Body of pancreas (tissue), 4 donors: ENCODE measurements at places on chromosomes 16 and 17. TPM values are rescaled to one million over a fixed set of nuclear protein-coding genes. Genes with fewer than 3 reads are reported as not detected.

- H3K27ac ChIP-seq: peak overlapping the region; percentile 65
- H3K36me3 ChIP-seq: peaks cover 3% of the 10 kb centered on the region
Measured at GRCh38 chr16:87461466-87461991, 31.3 kb downstream of the ZCCHC14 start.

The DHX38 gene
- total RNA-seq: 40.5 TPM

DNA sequence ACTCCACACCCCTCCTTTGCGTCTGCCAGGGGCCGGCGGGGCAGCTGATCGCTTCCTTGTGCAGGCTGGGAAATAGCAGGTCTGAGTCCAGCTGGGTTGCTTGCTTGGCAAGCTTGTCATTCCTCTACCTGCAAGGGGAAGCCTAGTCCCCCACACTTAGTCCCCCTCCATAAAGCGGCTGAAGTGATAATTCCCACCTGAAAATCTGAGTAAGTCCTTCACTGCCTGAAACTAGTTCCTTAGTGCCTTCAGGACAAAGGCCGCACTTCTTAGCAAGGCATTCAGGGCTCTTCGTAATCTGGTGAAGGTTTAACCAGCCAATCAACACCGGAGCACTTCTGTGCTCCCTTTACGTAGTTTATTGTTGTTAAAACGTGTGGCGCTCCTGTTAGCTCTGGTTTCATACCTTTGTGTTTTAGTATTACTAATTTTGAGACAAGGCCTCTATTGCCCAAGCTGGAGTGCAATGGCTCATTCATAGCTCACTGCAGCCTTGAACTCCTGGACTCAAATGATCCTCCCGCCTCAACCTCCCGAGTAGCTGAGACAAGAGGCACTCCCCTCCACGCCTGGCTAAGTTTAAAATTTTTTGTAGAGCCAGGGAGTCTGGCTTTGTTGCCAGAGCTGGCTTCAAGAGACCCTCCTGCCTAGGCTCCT, 817 bp downstream of the PSKH1 start:
- peaks cover 26% of the 10 kb centered on the region for H3K4me1 ChIP-seq
- H3K27me3 ChIP-seq: no peaks in the 10 kb centered on the region
- H3K4me3 ChIP-seq: peak overlapping the region; percentile 67
- DNase-seq: peak; percentile 85
- peak overlapping the region; percentile 99 for H3K27ac ChIP-seq

DNA sequence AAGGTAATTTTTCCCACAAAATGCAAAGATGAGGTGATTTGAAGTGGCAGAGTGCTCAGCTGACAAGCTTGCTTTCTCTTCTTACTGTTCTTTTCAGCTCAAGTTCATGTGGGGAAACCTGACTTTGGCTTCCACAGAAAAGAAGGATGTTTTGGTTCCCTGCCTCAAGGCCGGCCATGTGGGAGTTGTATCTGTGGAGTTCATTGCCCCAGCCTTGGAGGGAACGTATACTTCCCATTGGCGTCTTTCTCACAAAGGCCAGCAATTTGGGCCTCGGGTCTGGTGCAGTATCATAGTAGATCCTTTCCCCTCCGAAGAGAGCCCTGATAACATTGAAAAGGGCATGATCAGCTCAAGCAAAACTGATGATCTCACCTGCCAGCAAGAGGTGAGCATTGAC, 18.4 kb upstream of the TMEM106A start:
- no peaks in the 10 kb centered on the region for H3K27me3 ChIP-seq
- no peak overlapping the region for H3K4me3 ChIP-seq
- DNase-seq: no peak
- no peak overlapping the region for H3K27ac ChIP-seq
- H3K36me3 ChIP-seq: peaks cover 57% of the 10 kb centered on the region
- H3K4me1 ChIP-seq: no peaks in the 10 kb centered on the region

DNA sequence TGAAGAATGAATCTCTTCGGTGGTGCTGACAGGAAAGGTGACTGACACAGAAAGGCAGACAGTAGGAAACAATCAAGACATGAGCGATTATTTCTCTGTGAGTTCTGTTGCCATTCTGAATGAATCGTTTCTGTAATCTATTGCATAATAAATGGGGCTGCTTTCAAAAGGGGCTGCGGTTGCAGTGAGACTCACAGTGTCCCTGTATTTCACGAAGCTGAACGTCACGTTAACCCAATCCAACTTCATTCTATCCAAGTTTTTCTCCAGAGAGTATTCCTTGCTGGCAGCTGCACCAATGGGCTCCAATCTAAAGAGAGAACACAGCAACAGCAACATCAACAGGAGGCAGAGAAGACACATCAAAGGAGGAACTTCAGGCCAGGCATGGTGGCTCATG, 75.4 kb downstream of the DNAH3 start:
- DNase-seq: no peak
- no peaks in the 10 kb centered on the region for H3K4me1 ChIP-seq
- H3K27me3 ChIP-seq: no peaks in the 10 kb centered on the region
- no peaks in the 10 kb centered on the region for H3K36me3 ChIP-seq

The TLCD2 gene
- 1.6 TPM for total RNA-seq

- H3K4me1 ChIP-seq: no peaks in the 10 kb centered on the region
- no peak overlapping the region for H3K4me3 ChIP-seq
- no peaks in the 10 kb centered on the region for H3K27me3 ChIP-seq
- H3K36me3 ChIP-seq: no peaks in the 10 kb centered on the region
Measured at GRCh38 chr16:78993346-78993745, 607.2 kb downstream of the MAF start.

The FBXW10 gene
- not detected for total RNA-seq

DNA sequence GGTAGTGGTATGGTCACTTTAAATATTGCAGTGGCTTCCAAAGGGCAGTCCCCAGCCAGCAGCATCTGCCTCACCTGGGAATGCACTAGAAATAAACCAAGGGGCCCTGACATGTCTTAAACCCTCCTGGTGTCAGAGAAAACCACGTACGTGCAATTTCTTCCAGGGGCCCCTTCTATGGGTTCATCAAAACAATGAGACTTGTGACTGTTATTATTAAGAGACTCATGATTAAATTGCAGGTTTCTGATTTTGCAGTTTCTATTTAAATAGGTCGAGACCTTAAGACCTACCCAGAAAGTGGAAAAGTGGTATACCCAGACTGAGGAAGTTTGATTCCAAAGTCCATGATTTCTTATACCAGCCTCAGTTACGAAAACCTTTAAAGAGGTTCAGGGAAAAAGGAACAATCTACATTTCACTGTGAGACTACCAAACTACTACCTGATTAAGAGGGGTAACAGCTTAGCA, 746 bp upstream of the POLG2 start:
- peaks cover 28% of the 10 kb centered on the region for H3K36me3 ChIP-seq
- no peak for DNase-seq
- no peaks in the 10 kb centered on the region for H3K27me3 ChIP-seq

- H3K4me1 ChIP-seq: no peaks in the 10 kb centered on the region
- no peaks in the 10 kb centered on the region for H3K36me3 ChIP-seq
Measured at GRCh38 chr16:54722210-54722676, 208.4 kb upstream of the IRX5 start.

The CMTM1 gene
- total RNA-seq: not detected

- no peaks in the 10 kb centered on the region for H3K36me3 ChIP-seq
- H3K27me3 ChIP-seq: no peaks in the 10 kb centered on the region
- peaks cover 32% of the 10 kb centered on the region for H3K4me1 ChIP-seq
- no peak overlapping the region for H3K4me3 ChIP-seq
- peak overlapping the region; percentile 49 for H3K27ac ChIP-seq
- DNase-seq: no peak
Measured at GRCh38 chr17:42456223-42457106, 2.2 kb upstream of the ATP6V0A1 start.

The CCL23 gene
- total RNA-seq: 2.6 TPM

- H3K36me3 ChIP-seq: peaks cover 26% of the 10 kb centered on the region
- DNase-seq: no peak
- no peaks in the 10 kb centered on the region for H3K4me1 ChIP-seq
- no peaks in the 10 kb centered on the region for H3K27me3 ChIP-seq
Measured at GRCh38 chr17:8467527-8467926, 31.8 kb downstream of the NDEL1 start.

- no peak overlapping the region for H3K4me3 ChIP-seq
- DNase-seq: no peak
- peaks cover 5% of the 10 kb centered on the region for H3K4me1 ChIP-seq
- H3K27ac ChIP-seq: no peak overlapping the region
- no peaks in the 10 kb centered on the region for H3K36me3 ChIP-seq
Measured at GRCh38 chr16:49756775-49757558, 98.9 kb downstream of the ZNF423 start.

DNA sequence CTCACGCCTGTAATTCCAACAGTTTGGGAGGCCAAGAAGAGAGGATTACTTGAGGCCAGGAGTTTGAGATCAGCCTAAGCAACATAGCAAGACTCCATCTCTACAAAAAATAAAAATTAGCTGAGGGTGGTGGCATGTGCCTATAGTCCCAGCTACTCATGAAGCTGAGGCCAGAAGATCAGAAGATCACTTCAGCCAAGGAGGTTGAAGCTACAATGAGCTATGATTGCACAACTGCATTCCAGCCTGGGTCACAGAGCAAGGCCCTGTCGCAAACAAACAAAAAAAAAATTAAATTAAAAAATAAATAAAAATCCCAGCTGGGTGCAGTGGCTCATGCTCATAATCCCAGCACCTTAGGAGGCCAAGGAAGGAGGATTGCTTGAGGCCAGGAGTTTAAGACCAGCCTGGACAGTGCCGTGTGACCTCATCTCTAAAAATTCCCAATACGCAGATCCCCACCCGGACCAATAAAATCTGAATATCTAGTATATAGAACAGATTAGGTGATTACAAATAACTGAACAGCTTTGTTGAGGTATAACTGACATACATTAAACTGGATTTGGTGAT, 18.2 kb upstream of the ATF7IP2 start:
- no peaks in the 10 kb centered on the region for H3K4me1 ChIP-seq
- no peak for DNase-seq
- H3K27ac ChIP-seq: no peak overlapping the region
- no peaks in the 10 kb centered on the region for H3K36me3 ChIP-seq
- H3K27me3 ChIP-seq: no peaks in the 10 kb centered on the region
- H3K4me3 ChIP-seq: no peak overlapping the region

- peaks cover 74% of the 10 kb centered on the region for H3K4me1 ChIP-seq
- no peaks in the 10 kb centered on the region for H3K27me3 ChIP-seq
- H3K27ac ChIP-seq: no peak overlapping the region
- H3K4me3 ChIP-seq: no peak overlapping the region
- peak; percentile 71 for DNase-seq
Measured at GRCh38 chr17:74210191-74211140, 2.9 kb upstream of the TTYH2 start.

The IGF2BP1 gene
- total RNA-seq: not detected

The BAIAP3 gene
- 7.0 TPM for total RNA-seq

GRCh38 chr16:29824589-29825144, 4.4 kb downstream of the MVP start:
- H3K36me3 ChIP-seq: no peaks in the 10 kb centered on the region
- DNase-seq: no peak
- H3K4me3 ChIP-seq: no peak overlapping the region
- peak overlapping the region; percentile 77 for H3K27ac ChIP-seq

The CD300LF gene
- not detected for total RNA-seq

DNA sequence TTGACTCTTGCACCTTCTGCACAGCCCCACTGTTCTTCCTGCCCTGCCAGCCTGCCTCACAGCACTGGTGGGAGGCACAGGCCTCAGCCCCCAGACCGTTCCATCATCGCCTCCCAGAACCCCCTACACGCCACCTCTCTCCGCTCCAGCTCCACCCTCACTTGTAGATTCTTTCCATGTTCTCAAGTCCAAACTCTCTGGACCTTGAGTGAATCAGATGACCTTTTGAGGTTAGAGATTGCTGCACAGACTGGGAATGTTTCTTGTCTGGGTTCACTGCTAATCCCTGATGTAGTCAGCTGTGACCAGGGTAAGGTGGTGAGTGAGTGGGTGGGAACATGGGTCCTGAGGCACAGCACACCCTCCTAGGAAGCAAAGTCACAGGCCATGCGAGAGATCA, 272.4 kb downstream of the IRF8 start:
- no peak for DNase-seq
- H3K4me1 ChIP-seq: no peaks in the 10 kb centered on the region
- no peaks in the 10 kb centered on the region for H3K36me3 ChIP-seq
- no peak overlapping the region for H3K4me3 ChIP-seq

- no peaks in the 10 kb centered on the region for H3K27me3 ChIP-seq
- H3K4me3 ChIP-seq: no peak overlapping the region
- no peak overlapping the region for H3K27ac ChIP-seq
- H3K36me3 ChIP-seq: no peaks in the 10 kb centered on the region
- H3K4me1 ChIP-seq: peaks cover 7% of the 10 kb centered on the region
Measured at GRCh38 chr17:71180801-71181385, 939.9 kb upstream of the SOX9 start.

- H3K4me3 ChIP-seq: peak overlapping the region; percentile 91
- peak; percentile 66 for DNase-seq
- H3K36me3 ChIP-seq: no peaks in the 10 kb centered on the region
- H3K27ac ChIP-seq: peak overlapping the region; percentile 94
- H3K27me3 ChIP-seq: no peaks in the 10 kb centered on the region
- peaks cover 55% of the 10 kb centered on the region for H3K4me1 ChIP-seq
Measured at GRCh38 chr17:28744104-28744971, 527 bp downstream of the TRAF4 start.

- no peaks in the 10 kb centered on the region for H3K27me3 ChIP-seq
- H3K27ac ChIP-seq: no peak overlapping the region
- DNase-seq: no peak
- no peak overlapping the region for H3K4me3 ChIP-seq
Measured at GRCh38 chr17:49890852-49891251, 43.0 kb upstream of the TAC4 start.

DNA sequence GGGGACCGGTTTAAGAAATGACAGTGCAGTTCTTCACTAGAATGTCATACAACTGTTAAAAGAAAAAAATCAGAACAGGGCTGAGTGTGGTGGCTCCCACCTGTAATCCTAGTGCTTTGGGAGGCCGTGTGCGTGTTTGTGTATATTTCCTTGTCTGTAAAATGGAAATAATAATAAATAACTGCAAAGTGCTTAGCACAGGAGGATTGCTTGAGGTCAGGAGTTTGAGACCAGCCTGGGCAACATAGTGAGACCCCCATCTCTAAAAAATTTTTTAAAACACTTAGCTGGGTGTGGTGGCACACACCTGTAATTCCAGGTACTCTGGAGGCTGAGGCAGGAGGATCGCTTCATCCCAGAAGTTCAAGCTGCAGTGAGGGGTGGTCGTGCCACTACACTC, 2.5 kb downstream of the ACSM3 start:
- H3K4me1 ChIP-seq: peaks cover 30% of the 10 kb centered on the region
- H3K4me3 ChIP-seq: no peak overlapping the region
- no peaks in the 10 kb centered on the region for H3K36me3 ChIP-seq
- DNase-seq: no peak
- no peaks in the 10 kb centered on the region for H3K27me3 ChIP-seq

- no peak overlapping the region for H3K4me3 ChIP-seq
- no peaks in the 10 kb centered on the region for H3K27me3 ChIP-seq
- H3K4me1 ChIP-seq: no peaks in the 10 kb centered on the region
- no peak for DNase-seq
- no peak overlapping the region for H3K27ac ChIP-seq
Measured at GRCh38 chr17:65193716-65194293, 56.6 kb downstream of the RGS9 start.

- H3K36me3 ChIP-seq: no peaks in the 10 kb centered on the region
- no peak for DNase-seq
- no peaks in the 10 kb centered on the region for H3K27me3 ChIP-seq
- H3K4me3 ChIP-seq: no peak within 1 kb of the TSS
- no peak within 1 kb of the TSS for H3K27ac ChIP-seq
- H3K4me1 ChIP-seq: peaks cover 8% of the 10 kb centered on the region
Measured at GRCh38 chr16:30030841-30031413, at the start of gene TLCD3B. TLCD3B (minus strand) TSS chr16:30031271; CDS start chr16:30030527, 744 bp downstream.
